ENCODE measurements at places on chromosomes 16 and 17.
A peak's percentile ranks its signal among the peaks of the same experiment; 100 is the strongest.

DNA sequence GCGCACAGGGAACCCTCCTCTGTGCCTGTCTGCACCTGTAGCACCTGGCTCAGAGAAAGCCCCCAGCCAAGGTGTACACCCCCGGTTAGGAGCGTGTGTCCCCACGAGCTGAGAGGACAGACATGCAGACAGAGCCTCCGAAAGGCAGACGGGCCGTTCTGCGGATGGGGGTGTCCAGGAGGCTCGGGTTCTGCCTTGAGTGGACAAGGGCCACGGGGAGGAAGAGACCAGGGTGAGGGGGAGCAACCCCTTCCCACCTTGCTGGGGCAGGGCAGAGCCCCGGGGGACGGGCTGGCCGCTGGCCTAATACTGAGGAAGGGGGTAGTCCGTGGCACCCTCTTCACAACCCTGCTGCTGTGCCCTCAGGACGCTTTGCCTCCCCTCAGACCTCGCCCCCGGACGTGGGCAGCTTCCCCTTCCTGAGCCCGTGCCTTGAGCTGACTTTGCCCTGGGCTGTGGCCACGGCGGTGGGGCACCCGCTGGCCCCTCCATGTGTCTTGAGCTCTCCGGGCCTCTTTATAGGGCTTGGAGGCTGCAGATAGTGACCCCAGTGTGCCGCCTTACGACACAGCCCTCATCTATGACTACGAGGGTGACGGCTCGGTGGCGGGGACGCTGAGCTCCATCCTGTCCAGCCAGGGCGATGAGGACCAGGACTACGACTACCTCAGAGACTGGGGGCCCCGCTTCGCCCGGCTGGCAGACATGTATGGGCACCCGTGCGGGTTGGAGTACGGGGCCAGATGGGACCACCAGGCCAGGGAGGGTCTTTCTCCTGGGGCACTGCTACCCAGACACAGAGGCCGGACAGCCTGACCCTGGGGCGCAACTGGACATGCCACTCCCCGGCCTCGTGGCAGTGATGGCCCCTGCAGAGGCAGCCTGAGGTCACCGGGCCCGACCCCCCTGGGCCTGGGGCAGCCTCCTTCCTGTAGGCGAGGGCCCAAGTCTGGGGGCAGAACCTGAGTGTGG, 5.7 kb downstream of the SLC22A31 start:
- DNase-seq: no peak

GRCh38 chr16:61544165-61544564, 492.1 kb downstream of the CDH8 start:
- DNase-seq: no peak

DNA sequence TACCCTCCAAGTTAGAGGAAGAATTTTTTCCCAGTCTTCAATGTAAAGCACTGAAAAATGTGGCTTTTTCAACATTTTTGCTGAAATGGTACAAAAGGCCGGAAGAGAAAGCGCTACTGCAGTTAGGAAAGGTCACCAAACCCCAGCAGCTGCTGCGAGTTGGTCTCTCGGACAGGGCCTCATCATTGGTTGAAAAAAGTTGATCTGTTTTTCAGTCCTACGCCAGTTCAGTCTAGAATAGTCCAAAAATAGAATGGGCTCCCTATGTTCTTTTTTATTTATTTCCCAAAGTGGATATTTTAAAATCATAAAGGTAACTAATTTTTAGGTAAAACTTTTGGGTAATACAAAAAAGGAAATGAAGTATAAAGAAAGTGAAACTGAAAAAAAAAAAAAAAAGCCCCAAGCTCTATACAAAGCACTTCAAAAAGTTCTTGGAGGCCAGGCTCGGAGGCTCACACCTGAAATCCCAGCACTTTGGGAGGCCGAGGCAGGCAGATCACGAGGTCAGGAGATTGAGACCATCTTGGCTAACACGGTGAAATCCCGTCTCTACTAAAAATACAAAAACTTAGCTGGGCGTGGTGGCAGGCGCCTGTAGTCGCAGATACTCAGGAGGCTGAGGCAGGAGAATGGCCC, 17.4 kb downstream of the ADAP2 start:
- no peak for DNase-seq

GRCh38 chr17:48756830-48757251, 28.3 kb upstream of the HOXB13 start:
- no peak for DNase-seq

GRCh38 chr17:45261577-45262515, at the start of gene SPATA32:
Gene SPATA32 (minus strand): TSS chr17:45262094. CDS start chr17:45262016, 78 bp downstream.
- no peak for DNase-seq

GRCh38 chr16:55842369-55843104, 9.6 kb upstream of the CES1 start:
- peak; percentile 59 for DNase-seq

GRCh38 chr17:59756236-59756818, 48.9 kb downstream of the VMP1 start:
- no peak for DNase-seq

DNA sequence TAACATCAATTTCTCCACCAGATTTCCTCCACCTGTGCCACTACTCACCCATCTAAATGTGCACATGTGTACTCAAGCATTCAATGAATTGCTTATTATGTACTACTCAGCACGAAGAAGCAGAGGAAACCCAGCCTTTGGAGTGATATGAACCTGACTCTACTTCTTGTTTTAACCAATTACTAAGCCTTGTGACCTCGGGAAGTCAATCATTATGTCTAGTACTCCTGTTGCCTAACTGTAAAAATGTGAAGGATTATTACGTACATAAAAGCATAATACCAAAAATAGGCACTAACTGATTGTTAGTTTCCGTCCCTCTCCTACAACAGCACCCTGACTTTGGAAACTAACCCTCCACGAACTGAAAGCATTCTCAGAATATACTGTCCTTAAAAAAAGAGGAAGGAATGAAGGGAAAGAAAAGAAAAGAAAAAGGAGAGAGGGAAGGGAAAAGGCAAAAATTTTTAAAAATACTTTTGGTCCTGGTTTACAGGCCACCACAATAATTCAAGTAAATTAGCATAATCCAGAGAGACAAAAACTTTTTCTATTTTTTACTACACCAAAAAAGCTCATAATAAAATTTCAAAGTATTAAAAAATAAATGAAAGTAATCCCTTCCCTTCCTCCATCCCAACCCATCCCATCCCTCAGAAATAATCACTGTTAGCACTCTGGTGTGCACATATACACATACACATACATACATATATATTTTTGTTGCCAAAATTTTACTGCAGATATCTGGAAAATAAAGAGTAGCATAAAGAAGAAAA, 53.6 kb downstream of the KANSL1 start:
- DNase-seq: peak; percentile 21

DNA sequence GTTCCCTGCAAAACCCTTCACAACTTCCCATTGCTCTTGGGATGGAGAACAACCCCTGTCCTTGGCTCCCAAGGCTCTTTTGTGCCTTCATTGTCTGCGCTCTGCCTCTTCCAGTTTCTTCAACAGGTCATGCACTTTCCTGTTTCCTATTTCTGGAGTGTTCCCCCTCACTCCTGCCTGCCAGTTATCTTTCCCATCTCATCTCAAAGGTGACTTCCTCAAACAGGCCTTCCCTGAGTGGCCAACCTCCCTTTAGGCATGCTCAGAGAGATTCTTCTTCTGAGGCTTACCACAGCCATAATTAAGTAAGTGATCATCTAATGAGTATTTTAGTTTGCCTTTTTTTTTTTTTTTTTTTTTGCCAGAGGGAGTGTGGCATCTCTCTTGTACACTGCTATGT, 2.9 kb upstream of the CYLD start:
- no peak for DNase-seq

GRCh38 chr17:67223924-67224323, 21.1 kb downstream of the HELZ start:
- DNase-seq: peak; percentile 51

DNA sequence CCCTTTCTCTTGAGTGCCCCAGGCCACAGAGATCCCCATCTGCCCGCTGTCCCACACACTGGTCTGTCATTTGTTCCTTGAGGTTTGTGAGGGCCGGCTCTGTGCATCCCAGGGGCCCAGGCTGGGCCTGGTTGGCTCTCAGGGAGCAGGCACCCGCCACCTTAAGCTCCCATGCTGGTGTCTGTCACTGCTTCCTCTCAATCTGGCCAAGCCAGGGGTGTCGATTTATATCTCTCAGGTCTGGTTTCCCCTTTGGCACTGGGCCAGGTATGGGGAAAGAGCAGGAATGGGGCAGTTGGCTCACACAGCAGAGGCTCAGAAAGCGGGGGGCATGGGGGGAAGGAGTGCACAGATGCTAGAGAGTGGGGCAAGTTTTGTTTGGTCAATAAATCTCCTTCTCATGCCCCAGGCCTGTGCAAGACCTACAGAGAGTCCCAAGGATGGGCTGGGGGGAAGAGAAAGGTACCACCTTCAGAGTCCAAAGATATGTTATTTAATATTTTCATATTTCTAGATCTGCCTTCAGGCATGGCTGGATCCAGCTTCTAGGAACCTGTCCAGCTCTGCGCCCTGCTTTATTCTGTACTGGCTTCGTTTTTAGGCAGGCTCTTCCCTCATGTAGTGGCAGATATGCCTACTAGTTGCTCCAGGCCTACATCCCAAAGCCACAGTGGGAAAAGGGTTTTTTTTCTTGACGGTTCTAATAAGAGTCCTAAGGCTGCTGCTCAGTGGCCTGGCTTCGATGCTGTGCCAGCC, 34.3 kb downstream of the IL4R start:
- peak; percentile 16 for DNase-seq

DNA sequence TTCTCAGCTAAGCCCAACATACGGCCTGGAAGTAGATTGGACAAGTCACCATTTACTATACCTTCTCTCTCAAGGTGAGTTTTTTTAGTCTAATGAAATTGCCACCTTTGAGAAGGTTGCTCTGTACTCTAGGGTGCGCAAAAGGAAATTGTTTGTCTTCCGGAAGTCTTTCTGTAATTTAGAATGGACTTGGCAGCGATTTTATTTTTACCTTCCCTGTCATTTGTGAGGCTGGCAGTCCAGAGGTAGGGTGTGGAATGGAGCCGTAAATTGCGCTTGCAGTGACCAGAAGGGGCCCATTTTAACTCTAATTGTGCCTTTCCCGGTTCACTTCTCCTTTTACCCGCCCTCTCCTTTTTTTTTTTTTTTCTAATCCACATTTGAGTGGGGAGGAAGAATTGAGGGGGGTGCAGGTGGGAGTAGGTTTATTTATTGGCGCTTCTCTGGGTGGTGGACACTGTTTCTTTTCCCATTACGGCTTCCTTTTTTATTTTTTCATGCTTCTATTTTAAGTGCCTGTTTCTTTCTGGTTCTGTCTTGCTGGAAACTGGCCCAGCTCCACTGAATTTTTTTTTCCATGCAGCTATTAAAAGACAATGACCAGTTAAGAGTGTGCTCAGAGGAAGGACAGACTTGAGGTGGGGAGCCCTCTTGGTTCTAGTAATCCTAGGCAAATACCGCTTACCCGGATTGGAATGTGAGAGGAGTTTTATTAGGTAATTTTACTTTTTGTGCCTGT, 89.7 kb upstream of the CLEC18A start:
- DNase-seq: no peak

GRCh38 chr17:72125226-72125651, 4.4 kb downstream of the SOX9 start:
- peak; percentile 83 for DNase-seq

- no peak for DNase-seq
These were observed 117.6 kb downstream of the CCT6B start for GRCh38 chr17:34843682-34844081.

GRCh38 chr17:31329221-31329620, 7.8 kb upstream of the EVI2A start:
- DNase-seq: no peak

- no peak for DNase-seq
These were observed 31.0 kb downstream of the CPNE2 start for GRCh38 chr16:57123216-57123973.

DNA sequence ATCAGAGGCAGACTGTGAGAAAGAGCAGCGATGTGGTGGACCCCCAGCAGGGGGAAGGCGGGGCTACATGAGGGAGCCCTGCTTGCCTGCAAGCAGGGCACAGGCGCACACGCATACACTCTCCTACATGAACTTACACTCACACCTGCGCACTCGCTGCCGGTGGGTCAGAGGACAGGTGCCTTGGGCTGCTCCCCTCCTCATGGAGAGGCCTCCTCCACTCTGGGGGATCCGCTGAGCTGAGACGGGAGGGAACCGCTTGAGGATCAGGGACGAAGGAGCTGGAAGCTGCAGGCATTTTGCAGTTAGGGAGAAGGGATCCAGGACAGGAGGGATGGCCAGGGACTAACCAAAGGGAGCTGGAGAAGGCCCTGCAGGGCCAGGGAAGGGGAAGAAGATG, 14.2 kb downstream of the OSBPL7 start:
- no peak for DNase-seq

- DNase-seq: no peak
These were observed 268.2 kb downstream of the STX8 start for GRCh38 chr17:9307313-9307998.

- DNase-seq: no peak
These were observed 72.9 kb downstream of the HS3ST3B1 start for GRCh38 chr17:14373614-14374259.

DNA sequence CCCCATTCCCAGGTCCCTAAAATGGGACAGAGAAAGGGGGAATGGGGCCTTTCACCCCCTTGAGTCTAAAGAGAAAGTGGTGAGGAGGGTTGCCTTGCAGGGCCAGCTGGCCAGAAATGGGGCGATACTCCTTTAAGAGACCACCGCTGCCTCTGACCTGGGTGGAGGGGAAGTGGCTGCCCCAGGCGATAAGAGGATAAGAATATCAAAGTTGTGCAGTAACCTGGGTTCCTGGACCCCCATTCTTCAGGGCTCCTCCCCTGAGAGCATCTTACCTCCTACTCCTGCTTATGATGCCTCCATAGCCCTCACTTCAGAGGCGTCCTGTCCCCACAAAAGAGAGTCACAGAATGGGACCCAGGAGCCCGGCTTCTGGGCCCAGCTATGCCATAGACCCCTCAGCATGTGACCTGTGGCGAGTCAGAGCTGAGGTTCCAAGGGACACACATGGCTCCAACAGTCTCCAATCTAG, 5.2 kb upstream of the TSPOAP1 start:
- DNase-seq: no peak

- peak; percentile 70 for DNase-seq
These were observed 65.0 kb downstream of the PARN start for GRCh38 chr16:14564861-14565687.

GRCh38 chr17:40457369-40457768, 14.1 kb downstream of the IGFBP4 start:
- DNase-seq: no peak

- DNase-seq: peak; percentile 28
These were observed 567 bp downstream of the SOX9 start for GRCh38 chr17:72121164-72122009.

- no peak for DNase-seq
These were observed 43.1 kb downstream of the ABAT start for GRCh38 chr16:8717469-8717868.

GRCh38 chr16:66443269-66443652, 16.2 kb downstream of the BEAN1 start:
- no peak for DNase-seq

GRCh38 chr17:77476931-77477805, 336.4 kb downstream of the SEC14L1 start:
- DNase-seq: no peak

Data from NCI-H2171 treated with DMSO at 0.1 percent for 48 hours (cell line).